ENCODE measurements at places on chromosomes 7 and 10.

- DNase-seq, result no peak
Measured at GRCh38 chr7:20783125-20783699, 3.5 kb downstream of the SP8 start.

GRCh38 chr7:71636329-71636728 is 504.4 kb downstream of the GALNT17 start:
- DNase-seq, result no peak

DNA sequence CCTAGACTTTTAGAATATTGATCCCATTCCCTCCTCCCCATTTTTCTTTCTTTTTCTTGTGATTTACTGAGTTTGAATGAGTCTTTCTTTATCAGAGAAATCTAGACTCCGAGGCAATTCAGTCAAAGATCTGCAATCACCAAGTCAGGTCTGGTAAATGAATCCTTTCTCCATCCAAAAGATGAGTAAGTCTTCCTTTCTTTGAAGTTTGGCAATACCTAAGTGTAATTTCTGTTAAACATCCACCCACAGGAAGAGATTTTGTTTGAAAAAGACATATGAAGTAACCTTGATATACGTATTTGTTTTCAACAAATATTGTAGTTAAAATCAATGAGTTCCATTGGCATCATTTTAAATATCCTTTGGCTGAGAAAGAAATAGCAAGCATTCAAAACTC is 58.3 kb downstream of the SLC39A12 start:
- DNase-seq, result no peak

- no peak for DNase-seq
Measured at GRCh38 chr10:86281396-86281795, 85.2 kb downstream of the GRID1 start.

DNA sequence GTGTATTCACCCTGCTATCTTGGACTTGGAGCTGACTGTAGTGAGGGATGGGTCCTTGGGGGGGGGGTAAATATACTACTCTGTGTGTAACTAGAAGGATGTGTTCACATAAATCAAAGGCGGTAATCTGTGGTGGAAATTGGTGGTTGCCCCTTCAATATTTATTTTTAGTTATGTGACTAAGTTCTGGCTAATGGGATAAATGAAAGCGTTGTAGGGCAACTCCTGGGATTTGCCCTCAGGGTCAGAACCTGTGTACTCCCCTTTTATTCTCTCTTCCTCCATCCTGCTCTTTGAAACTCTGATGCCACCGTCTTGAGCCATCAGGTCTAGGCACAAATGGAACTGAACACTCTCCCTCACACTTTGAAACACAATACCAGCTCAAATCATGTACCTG is 24.3 kb upstream of the ST7 start:
- DNase-seq, result no peak

DNA sequence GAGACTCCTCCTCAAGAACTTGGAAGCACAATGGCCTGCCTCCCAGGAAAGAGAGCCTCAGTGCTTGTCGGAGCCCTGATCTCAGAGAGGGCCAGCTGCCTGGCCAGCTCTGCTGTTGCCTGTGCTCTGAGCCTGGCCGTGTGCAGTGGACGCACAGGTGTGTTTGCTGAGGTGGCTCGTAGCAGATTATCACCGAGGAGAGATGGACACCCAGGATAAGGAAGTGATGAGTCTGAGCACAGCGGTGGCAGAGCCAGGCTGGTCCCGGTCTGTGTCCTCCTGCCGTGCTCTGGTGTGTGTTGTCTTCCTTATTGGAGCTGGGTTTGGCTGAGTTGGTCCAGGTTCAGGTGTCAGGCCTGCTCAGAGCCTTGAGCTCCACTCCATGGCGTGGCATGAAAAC is 208.5 kb downstream of the EBF3 start:
- DNase-seq, result no peak

- no peak for DNase-seq
Measured at GRCh38 chr7:73941836-73942551, 81.0 kb downstream of the TMEM270 start.

DNA sequence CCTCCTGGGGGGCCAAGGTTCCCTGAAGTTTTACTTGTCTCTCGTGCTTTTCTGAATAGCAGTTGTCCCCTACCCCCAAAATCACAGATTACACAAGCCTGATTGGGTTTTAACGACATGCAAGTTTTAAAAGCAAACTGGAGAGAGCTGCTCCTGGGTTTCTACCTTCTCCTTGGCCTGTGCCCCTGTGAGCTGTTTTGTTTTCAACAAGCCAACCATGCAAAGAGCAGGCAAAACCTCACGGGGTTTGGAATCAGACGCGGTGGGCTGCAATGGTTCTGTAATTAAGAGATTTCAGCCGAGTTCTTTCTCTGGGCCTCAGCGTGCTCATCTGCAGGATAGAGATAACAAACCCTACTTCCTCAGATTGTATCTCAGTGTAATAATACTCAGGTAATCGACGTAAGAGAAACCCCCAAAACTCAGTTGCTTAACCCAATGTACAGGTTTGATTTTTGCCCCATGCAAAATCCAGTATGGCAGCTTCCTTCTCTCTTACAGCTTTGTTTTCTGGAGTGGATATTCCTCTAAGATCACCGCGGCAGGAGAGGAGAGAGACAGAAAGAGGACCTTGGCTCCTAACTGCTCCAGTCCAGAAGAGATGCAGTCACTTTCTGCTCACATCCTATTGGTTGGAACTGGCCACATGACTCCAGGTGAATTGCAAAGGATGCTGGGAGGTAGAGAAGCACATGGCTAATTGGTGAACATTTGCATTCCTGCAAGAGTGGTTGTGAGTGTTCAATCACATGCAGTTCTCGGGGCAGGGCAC is 42.0 kb downstream of the MYL10 start:
- no peak for DNase-seq

GRCh38 chr7:35380739-35381224 is 126.9 kb upstream of the TBX20 start:
- DNase-seq, result no peak

- no peak for DNase-seq
Measured at GRCh38 chr10:69898524-69898923, 96.8 kb downstream of the COL13A1 start.

DNA sequence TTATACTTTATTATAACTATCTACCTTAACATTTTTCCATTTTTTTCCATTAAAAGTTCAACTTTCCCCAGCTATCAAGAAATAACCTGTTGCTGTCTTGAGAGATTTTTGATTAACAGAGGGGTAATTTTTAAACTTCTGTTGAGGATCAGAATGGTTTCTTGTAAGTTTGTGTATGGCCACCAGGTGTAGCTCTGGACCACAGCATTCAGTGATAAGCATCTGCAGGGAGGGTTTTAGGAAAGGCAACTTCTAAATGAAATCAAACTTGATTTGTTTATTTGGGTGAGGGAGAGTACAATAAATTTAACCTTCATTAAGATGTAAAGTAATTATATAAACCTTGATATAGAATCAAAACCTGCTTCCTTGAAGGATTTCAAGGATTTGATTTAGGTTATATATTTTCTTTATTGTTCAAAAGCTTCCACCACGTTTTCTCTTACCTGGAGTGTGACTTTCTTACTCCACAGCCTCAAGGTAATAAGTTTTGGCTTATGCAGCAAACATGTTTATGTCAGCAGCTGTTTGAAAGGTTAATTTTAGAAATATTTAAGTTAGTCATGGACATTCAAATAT is 153.3 kb downstream of the STK31 start:
- peak; percentile 53 for DNase-seq

DNA sequence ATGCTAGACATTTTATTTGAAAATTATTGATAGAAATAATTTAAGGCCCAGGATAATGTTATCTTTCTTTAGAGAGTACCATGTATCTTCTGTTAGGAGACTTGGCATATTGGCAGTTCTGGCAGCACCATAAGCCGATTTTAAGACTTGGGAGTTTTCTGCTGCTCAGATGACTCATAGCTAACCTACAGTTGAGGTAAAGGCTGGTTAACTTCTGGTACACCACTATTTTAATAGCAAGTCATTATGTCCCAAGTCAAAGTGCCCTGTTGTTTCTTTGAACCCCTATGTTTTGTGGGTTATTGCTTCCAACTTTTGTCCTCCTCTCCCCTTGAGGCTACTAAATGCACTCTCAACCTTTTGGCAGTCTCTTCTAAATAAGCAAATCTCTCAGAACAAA is 25.2 kb downstream of the ATRNL1 start:
- DNase-seq, result no peak

DNA sequence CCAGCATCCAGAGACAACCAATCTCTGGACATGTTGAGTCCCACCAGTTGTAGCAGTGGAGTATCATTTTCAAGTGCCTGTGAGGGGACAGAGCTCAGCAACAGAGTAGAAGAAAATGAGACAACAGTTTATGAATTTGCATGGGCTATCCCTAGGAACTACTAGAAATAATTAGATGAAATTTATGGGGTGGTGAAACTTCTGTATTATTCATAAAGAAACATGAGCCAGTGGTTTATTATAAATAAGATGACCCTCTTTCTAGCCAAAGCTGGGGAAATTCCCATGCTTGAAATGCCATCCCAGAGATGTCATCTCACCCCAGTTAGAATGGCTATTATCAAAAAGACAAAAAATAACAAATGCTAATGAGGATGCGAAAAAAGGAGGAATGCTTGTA is 55.1 kb upstream of the ITGB8 start:
- no peak for DNase-seq

DNA sequence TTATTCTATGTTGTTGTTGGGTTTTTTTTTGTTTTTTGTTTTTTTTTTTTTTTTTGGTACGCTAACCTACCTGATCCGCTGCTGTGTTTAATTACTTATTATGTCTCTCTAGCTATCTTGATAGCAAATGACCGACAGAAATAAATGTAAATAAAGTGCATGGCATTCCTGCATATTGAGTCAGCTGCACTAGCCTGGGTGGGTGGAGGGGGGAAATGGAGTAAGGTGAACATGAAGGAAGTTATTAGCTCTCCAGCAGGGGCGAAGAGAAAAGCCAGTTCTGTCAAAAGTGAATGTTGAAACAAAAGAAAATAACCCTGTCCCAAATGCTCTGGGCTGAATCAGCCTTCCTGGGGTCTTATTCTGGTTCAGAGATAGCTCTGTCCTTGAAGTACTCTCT is 210.7 kb upstream of the MDFIC start:
- DNase-seq, result no peak

- no peak for DNase-seq
Measured at GRCh38 chr7:127021019-127021738, 231.6 kb downstream of the GRM8 start.

- DNase-seq, result no peak
Measured at GRCh38 chr7:141362580-141363435, 188.4 kb upstream of the AGK start.

GRCh38 chr10:43944381-43945093 is 295.9 kb upstream of the ZNF32 start:
- DNase-seq, result no peak

DNA sequence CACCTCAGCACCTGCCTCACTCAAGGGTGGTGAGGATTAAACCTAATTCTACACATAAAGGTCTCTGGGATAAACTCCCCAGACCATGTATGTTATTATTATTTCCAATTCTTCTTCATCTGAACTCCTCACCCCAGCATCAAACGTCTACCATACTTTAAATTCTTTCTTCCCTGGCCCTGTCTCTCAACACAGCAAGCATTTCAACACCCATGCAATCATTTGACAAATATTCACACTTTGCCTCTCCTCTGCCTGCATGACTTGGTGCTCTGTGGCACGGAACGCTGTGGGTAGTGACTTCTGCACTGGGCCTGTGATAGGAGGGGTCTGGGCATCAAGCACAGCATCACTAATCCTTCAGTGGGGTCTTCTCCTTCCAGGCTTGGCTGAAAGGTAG is 490.8 kb downstream of the TNS3 start:
- no peak for DNase-seq

DNA sequence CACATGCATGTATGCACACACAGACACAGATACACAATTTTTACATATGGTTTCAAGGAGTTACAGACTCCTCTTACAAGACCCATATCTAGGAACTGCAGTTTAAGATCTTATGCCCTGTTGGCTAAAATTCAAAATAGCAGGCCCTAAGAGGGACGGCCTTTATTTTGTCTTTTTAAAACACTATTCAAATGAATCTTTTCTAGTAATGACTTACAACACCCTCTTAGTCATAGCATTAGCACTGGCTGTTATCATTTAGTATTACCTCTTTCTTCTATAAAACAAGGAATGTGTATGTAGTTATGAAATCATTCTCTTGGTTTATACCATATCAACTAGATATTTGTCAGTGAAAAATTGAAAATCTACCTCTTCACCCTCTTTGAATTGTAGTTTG is 15.3 kb downstream of the PAPSS2 start:
- DNase-seq, result no peak

DNA sequence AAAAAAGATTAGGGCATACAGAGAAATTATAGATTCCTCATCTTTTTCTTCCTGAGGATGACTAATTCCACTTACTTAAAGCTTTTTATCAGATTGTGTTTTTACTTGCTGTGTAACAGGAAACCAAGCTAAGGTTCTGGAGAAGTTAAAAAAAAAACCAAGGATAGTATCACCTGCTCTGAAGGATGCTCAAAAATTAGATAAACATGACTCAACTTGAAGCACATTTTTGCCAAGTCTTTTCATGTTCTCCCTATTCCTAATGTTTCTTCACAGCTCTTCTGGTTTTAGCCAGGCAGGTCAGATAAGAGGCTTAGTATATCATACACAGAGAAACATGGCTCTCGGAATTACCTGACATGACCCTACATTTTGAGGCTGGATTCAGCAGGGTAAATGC is 90.3 kb downstream of the CPEB3 start:
- no peak for DNase-seq

DNA sequence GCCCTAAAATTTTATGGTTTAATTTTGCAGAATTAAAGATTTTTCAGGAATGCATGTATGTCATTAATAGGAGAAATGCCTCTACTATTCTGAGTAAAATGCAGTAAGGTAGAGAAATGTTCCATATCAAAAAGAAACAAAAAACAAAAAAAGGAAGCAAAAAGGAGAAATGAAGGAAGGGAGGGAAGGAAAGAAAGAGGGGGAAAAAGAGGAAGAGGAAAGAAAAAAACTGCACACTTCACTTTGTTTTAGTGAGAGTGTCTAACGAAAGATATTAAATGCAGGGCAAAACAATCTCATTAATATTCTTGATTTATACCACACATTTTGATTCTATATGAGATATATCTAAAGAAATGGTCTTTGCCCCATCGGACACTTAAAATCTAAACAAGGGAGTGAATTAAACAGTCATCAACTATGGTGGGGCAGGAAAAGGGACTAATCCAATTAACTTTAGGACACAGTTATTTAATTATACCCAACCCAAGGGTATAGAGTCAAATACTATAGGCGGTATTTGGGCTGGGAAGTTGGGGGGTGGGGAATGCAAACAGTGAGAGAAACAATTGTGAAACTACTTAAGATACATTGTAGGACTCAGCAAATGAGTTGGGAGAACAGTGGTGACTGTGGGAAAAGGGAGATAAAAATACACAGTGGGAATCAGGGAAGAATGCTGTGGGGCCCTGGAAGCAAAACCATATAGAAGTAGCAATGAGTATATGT is 27.0 kb downstream of the IMMP2L start:
- DNase-seq, result no peak
